ENCODE measurements at places on chromosomes 5 and 9.

DNA sequence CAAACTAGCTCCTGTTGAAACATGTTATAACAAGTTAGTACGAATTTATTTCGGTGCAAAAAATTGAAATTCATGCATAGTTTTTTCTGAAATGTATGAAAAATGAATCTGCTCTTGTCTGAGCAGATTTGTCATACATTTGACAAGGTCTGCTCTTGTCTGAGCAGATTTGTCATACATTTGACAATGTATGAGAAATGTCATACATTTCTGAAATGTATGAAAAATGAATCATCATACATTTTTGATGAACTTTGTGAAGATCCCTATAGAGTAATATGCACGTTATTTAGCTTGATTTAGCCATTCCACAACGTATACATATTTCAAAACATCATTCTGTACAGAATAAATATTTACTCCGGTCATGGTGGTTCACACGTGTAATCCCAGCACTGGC lies 85.9 kb upstream of the PARP8 start:
- DNase-seq: no peak

DNA sequence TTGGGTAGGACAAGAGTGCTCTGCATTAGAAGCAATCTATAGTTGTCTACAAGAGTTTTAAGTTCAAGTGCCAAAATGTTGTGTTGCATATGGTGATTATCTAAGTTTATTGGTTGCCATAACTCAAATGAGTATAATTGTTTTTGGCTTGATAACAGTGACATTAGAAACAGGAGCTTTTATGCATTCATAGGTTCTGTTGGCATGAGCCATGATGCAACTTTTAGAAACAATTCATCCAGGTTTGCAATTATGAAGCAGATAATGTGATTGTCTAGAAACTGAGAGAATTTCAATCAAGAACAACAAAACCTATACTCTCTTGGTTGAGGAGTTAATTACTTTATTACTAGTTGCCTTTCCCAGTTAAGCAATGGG lies 137.0 kb downstream of the PBX3 start:
- no peak for DNase-seq

GRCh38 chr5:116553366-116553765 lies 21.3 kb downstream of the SEMA6A start:
- no peak for DNase-seq

- no peak for DNase-seq
Observed at GRCh38 chr5:72541501-72542225, 34.5 kb upstream of the ZNF366 start.

- no peak for DNase-seq
Observed at GRCh38 chr5:123279136-123279535, 144.1 kb downstream of the CEP120 start.

GRCh38 chr9:93464395-93464794 lies 11.0 kb upstream of the FAM120AOS start:
- no peak for DNase-seq

DNA sequence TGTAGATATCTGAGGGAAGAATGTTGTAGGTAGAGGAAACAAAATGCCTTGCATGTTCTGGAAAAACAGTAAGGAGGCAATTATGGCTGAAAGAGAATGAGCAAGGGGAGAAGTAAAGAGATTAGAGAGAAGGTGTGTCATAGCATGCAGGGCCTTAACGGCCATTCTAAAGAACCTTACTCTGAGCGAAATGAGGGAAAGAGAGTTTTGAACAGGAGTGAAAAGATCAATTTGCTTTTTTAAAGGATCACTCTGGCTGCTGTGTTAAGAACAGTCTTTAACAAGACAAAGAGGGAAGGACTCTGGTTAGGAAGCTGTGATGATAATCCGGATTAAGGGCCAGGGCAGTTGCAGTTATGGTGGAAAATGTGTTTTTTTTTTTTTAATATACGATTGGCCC lies 22.6 kb downstream of the PTBP3 start:
- no peak for DNase-seq

GRCh38 chr5:81850501-81851357 lies 99.8 kb upstream of the SSBP2 start:
- DNase-seq: no peak

DNA sequence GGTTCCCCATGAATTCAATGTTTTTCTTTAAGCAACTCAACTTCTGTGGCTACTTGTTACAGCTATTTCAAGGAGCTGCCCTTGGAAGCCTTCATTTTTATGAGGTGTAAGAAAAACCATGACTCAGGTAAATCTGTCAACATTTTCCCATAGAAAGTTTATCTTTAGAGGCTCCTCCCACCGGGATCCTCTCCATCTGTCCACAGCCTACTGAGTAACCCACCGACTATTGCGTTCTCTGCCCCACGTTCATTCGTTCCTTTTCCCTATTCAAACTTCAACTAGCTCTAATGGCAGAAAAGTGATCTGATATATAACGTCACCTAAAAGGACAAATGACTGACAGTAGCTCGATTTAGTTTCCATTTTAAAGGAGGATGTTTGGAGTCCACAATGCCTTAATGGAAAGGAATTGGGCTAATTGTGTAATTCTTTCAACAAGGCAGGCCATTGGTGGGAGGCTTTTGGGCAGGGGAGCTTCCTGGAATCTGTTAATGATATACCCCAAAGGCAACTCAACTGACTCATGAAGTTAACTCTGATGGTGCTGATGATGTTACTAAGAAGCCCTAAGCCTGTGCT lies 29.3 kb upstream of the NR3C1 start:
- no peak for DNase-seq

DNA sequence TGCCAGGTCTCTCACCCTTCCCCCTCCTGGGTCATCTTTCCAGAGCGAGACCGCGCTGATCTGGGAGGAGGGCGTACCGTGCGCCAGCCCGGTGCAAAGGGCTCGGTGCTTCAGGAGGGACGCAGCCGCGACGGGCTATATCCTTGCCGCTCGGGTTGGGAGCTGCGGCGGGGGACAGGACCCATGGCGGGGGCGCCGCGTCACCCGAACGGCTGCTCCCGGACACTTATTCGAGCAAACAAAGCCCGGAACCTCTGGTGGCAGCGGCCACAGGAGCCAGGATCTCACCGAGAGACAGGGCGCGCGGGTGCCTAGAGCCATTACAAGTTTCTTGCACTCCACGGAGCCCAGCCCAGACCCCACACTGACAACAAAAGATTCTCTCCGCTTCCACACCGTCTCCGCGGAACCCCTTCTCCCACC lies 1.3 kb downstream of the SEMA6A start:
- no peak for DNase-seq

GRCh38 chr5:654071-654778 lies 38.9 kb downstream of the TPPP start:
- no peak for DNase-seq

DNA sequence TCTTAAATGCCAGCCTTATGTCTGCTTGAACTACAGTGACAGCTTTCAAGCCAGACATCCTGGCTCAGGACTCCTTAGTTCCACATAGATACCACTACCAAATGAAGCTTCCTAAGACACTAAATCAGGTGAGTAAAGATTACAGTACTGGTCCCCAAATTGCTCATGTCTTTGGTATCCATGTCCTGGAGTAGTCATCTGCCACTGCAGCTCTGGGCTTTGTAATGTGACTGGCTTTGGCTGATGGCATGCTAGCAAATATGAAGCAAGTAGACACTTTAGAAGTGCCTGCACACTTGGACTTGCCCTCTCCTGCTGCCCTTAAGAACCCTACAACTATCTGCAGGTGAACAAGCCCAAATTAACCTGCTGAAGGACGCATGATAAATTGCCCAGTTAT lies 334.9 kb downstream of the BNC2 start:
- no peak for DNase-seq

- no peak for DNase-seq
Observed at GRCh38 chr9:120542701-120543490, 37.1 kb downstream of the CDK5RAP2 start.

GRCh38 chr5:116959843-116960242 lies 385.2 kb upstream of the SEMA6A start:
- DNase-seq: no peak

DNA sequence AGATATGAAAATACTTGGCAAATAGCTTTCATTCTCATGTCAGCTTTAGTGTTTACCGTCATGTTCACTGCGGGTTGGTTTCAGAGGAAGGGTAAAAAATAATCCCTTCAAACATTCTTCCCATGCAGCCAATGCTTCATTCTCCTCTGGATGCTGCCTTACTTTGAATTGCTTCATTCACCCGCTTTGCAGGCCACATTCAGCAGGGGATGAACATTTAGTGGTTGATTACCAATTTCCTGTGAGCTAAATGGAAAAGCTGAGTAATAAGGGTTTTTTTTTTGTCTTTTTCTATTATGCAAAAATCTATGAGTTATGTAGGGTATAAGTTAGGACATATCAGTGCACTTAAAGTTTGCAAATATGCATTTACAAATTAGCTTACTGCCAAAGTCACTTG lies 96.3 kb upstream of the MEF2C start:
- no peak for DNase-seq

- no peak for DNase-seq
Observed at GRCh38 chr5:98066910-98067309, 706.6 kb upstream of the RGMB start.

DNA sequence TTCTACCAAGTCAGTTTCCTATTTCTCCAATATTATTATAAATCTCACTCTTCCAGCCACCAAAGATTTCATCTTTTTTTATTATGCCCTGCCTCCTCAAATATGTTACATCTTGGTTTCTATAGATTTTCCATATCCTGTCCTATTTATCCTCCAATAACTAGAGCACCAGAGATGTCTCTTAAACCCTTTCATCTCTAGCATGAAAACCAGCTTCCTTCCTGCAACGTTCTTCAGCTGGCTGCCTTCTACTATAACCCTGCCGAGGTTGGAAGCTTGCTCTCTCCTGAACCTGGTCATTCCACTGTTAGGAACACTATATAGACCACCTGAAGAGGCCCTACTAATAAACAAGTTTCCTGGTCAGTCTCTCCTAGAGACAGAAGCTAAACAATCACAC lies 27.9 kb downstream of the FAM169A start:
- no peak for DNase-seq

GRCh38 chr9:105191508-105192121 lies 52.8 kb upstream of the SLC44A1 start:
- DNase-seq: no peak

DNA sequence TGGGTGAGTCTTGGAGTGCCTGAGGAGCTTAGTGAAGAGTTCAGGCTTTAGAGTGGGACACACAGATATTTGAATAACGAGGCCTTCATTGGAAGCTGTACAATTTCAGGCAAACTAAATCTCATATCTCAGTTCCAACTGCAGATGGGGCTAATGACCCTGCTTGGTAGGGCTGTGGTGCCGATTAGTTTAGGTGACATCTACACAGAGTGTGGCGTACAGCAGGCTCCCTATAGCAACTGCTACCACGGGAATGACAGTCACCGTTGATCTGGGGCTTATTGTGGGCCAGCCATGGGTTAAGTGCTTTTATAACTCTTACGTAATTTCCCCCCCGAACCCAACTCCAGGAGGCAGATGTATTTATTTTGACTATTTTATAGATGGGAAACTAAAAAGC lies 70.8 kb downstream of the FAT2 start:
- DNase-seq: no peak

DNA sequence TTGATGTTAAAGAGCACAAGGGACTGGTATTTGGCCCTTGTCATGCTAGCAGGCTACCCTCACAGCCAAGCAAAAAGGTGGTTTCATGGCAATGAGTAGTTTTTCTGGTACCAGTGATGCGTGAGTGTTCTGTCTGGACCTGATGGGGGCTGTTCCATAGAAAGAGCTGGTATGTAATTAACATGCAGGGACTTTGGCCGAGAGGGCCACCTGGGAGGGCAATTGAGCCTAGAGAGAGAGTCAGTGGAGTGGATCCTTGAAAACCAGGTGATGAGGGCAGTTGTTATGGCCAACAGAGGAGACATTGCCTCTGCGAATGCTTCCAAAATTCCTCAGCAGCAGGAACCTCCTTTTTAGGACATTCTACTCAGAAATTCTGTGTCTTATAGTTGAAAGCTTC lies 383.3 kb downstream of the PSAT1 start:
- DNase-seq: no peak

DNA sequence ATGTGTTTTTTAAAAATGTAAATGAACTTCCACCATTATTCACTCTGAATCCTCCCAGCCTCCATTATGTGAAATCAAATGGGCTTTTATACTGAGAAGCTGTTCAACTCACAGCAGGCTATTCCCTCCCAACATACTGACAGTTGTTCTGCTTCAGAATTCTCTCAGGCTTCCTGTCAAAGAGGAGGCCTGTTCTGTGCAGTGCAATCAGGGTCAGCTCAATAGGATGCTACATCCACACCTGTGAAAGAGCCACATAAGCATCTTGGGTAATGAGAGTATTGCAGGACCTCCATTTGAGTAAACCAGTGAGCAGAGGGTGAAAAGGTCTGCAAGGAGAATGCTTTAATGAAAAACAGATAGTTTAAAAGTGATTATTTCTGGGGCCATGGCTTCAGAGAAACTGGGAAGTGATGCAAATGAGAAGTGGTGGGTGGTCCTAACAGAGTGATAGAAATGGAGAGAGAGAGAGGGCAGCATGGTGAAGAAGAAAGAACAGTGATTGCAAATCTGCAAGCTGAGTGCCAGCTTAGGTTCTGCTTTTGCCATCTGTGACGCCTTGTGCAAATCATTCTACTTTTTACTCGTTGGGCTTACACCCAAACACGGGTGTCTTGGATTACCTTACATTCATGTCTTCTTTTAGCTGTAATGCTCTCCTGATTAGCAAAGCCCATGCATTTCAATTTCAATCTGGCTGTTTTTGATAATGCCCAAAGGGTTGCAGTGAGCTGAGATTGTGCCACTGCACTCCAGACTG lies 202.5 kb upstream of the NMUR2 start:
- DNase-seq: no peak

- DNase-seq: no peak
Observed at GRCh38 chr5:33258553-33258952, 182.2 kb upstream of the TARS1 start.

DNA sequence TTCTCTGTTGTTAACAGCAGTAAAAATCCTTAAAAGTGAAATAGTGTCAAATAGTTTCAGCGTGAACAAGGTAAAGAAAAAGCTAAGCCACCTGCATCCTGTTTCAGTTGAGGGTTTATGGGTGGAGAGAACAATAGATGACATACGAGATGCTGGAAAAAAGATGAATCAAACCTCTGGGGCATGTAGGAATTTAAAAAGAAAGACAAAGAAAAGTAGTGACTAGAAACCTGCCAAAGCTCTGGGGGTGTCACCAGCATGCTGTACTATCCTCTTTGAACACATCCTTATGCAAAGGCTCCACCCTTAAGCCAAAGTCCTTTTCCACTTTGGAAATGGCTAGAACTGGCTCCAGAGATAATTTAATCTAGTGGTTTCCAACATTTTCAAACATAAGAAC lies 22.2 kb downstream of the SCAI start:
- no peak for DNase-seq

GRCh38 chr9:37295178-37295577 lies 127.3 kb upstream of the GRHPR start:
- no peak for DNase-seq

DNA sequence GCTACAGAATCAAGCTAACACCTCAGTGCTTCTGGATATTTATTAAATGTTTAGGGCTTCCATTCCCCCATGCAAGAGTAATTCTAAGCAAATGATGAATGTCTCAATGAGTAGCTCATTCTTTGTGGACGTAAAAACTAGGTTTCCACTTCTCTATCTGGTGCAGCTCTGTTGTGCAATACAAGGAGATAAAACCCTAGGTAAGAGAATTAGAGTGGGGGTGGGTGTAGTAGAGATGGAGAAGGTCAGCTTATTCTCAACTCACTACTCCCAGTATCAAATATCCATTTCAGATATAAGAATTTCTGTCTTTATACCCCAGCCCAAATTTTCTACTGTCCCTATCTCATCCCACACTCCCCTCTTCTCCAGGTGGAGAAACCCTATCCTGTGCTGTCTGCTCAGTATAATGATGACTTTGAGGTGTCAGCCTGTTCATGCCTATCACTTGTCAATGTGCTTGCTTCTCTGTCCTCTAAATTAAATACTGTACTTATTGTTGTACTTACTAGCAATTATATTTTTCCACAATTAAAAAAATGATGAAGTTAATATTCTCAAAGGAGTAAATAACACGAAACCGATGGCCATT lies 4.3 kb upstream of the FYB1 start:
- DNase-seq: no peak

Data from activated gamma-delta T cell treated with anti-CD3 and anti-CD28 coated beads, Interleukin-2, amount 50 U/mL, for 16 hours (primary cell).